ENCODE measurements at places on chromosomes 6 and 20.

GRCh38 chr20:5448449-5449118 lies 131.8 kb upstream of the PROKR2 start:
- no peak for DNase-seq

DNA sequence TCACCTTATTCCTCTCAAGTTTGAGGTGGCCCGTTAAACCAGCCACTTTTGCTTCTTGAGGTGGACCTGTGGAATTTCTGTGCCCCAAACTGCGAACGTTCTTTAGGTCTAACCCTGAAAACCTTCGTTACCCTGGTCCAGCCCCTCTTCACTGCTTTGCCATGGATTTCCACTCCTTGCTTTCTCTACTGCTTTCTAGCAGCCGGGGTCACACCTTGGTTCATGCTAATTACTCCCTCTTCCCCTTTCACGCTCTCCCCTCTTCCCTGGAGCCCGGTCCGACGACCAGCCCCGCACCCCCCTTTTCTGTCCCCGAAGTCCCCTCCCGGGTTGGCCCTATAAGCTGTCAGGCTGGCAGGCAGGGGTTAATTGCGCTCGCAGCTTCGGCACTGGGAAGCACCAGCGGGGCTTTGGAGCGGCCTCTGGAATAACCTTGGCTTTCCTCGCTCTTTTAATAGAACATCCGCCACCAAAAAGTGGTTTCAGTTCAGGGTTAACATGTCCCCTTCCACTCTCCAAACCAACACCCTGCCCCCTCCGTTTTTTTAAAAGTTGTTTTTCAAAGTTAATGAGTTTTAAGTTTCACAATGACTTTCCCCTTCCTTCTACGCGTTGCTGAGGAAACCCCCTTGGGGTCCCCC lies 1.4 kb upstream of the HIVEP1 start:
- DNase-seq, result no peak

GRCh38 chr6:36492092-36492491 lies 49.3 kb downstream of the KCTD20 start:
- DNase-seq, result no peak

GRCh38 chr6:142797159-142797558 lies 147.8 kb downstream of the HIVEP2 start:
- DNase-seq, result no peak

DNA sequence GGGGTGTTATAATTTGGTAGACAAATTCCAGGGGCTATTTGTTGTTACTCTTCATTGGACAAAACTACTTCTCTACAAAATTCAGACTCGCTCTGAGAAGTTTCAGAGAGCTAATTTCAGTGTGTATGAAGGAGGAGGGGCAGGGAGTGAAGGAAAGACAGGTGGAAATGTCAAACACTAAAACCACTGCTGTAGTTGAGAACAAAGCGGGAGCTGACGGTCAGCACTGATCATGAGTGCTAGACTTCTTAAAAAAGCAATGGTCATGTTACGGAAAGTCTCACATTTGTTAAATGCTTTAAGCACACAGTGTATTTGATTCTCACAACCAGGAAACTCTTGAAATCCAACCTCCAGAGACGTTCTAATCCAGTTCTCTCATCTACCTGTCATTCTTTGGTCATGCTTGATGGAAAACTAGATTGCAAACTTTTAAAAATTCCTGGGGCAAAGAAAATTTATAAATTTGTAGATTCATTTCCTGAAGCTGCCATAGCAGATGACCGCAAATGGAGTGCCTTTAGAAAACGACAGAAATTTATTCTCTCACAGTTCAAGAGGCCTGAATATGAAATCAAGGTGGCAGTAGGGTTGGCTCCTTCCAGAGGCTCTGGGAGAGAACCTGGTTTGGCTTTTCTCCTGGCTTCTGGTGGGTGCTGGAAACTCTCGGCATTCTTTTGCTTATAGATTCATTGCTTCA lies 100.7 kb upstream of the CARMIL1 start:
- DNase-seq, result no peak

DNA sequence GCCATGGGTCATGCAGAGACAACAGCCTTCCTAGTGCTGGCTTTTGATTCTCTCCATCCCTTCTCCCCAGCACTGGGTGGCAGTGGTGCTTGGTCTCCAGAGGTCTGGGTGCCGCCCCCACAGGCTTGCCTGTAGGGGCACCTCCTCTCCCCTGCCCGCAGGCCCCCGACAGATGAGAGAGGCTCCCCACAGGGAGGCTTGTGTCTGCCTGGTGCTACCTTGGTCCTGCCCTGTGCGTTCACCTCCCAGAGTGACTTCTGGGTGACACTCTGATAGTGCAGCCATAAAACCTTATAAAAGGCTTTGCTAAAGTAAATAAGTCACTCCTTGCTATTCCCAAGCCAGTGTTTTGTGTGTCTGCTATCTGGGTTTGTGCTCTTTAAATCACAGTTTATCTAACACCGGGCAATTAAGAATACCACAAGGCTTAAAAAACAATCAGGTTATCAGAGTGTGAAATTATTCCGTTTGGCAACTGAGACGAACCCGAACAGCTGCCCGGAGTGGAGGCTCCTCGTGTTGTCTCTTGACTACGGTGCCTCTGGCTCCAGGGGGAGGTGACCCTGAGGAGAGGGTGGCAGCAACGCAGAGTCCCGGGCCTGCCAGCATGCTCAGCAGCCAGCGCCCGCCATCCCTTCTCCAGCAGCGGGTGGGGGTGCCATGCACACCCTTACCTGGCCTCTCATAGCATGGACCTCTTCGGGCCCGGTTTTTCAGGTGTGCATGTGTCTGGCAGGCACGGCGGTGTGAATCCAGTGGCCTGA lies 5.4 kb upstream of the C20orf204 start:
- no peak for DNase-seq

DNA sequence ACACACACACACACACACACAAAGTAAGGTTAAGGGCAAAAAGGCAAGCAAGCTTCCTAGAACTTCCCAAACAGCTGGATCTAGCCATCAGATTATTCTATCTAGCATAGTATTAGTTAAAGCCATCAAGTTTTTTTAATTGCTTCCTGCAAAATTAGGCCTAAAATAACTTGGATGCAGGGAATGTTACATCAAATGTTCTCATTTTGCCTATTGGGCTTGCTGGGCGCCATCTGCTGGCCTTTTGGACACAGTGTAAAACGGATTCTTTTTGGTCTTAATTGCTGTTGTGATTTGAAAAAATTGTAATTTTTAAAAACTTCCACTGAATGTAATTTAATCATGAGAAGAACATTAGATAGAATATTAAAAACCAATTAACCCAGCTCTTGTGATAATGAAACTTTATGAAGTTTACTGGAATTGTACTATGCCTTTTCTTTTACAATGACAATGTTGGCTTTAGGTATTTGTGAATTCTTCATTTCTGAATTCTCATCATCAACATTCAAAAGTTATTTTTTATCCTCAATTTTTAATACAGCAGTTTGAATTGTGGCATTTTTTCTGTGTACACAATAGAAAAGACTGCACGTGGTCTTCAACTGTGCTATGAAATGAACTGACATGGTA lies 6.8 kb downstream of the MKKS start:
- no peak for DNase-seq

DNA sequence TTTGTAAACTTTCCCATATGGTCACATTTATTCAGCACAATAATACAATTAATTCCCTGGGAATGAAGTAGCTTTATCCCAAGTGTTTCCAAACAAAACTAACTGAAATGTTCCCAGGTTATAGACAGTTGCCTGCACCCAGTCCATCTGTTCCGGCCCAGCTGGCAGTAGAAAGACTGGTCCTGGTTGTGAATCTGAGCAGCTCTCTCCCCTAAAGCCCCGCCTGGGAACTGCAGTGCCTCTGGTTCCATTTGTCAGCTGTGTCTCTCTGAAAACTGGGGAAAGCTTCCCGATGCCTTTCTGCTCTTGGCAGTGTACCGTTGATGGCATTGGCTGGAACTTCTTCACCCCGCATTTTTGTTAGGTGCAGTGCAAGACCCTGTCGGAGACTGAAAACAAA lies 8.7 kb downstream of the MTHFD1L start:
- DNase-seq, result no peak

- no peak for DNase-seq
Observed at GRCh38 chr6:163416557-163417253, 2.2 kb downstream of the QKI start.

DNA sequence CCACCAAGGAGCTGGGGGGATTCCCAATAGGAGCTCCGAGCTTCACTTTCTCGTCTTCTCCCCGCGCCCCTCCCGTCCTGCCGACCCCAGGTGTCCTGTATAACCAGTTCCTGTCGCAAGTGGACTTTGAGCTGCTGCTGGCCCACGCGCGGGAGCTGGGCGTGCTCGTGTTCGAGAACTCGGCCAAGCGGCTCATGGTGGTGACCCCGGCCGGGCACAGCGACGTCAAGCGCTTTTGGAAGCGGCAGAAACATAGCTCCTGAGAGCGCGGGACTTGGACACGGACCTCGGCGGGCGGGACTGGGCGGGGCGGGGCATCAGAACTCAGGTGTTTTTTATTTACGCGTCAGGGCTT lies 340 bp upstream of the VARS2 start:
- no peak for DNase-seq

GRCh38 chr6:51398064-51398705 lies 579.5 kb downstream of the TFAP2B start:
- no peak for DNase-seq

- DNase-seq, result no peak
Observed at GRCh38 chr6:37175332-37176267, 5.6 kb downstream of the PIM1 start.
